ENCODE measurements at places on chromosomes 3 and 15. TPM values are rescaled to one million over a fixed set of nuclear protein-coding genes. Genes with fewer than 3 reads are reported as not detected.

- no peak for DNase-seq
- H3K36me3 ChIP-seq, result peaks cover 11% of the 10 kb centered on the region
- H3K4me1 ChIP-seq, result peaks cover 4% of the 10 kb centered on the region
- H3K27me3 ChIP-seq, result no peaks in the 10 kb centered on the region
- H3K4me3 ChIP-seq, result no peak overlapping the region
Observed at GRCh38 chr3:107752202-107752990, 229.6 kb downstream of the BBX start.

DNA sequence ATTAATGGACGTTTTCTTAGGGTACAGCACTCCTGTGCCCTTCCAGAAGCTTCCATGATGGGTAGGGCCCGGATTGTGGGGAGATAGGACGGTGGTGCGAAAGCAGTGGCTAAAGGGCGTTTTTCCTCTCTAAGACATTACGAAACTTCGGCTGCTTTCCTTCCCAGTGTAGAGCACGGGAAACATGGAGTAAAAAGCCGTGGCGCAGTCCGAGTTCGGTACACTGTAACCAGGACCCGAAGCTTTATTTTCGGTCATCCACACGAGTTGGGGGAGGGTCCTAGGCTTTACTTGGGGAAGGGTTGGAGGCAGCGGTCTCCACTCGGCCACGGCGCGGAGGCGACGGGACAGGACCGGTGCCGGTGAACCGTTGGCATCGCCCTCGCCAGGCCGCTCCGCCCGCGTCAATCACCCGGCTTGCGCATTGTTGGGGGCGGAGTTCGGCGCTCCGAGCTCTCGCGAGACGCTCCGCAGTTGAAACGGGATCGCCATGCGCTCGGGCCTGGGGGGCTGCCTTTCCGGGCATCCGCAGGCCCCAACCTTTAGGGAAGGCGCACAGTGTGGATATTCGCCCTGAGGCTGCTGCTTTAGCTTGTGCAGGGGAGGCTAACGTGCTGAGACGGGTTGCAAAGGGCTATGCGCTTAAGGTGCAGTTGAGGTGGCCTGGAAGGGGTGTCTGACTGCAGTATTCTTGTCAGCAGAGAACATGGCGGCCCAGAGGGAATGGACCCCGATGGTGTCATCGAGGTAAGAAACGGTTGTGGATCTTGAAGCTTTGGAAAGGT is 546 bp downstream of the EIF4A2 start:
- peaks cover 49% of the 10 kb centered on the region for H3K36me3 ChIP-seq
- peaks cover 5% of the 10 kb centered on the region for H3K27me3 ChIP-seq
- H3K27ac ChIP-seq, result peak overlapping the region; percentile 98
- H3K4me1 ChIP-seq, result peaks cover 26% of the 10 kb centered on the region

DNA sequence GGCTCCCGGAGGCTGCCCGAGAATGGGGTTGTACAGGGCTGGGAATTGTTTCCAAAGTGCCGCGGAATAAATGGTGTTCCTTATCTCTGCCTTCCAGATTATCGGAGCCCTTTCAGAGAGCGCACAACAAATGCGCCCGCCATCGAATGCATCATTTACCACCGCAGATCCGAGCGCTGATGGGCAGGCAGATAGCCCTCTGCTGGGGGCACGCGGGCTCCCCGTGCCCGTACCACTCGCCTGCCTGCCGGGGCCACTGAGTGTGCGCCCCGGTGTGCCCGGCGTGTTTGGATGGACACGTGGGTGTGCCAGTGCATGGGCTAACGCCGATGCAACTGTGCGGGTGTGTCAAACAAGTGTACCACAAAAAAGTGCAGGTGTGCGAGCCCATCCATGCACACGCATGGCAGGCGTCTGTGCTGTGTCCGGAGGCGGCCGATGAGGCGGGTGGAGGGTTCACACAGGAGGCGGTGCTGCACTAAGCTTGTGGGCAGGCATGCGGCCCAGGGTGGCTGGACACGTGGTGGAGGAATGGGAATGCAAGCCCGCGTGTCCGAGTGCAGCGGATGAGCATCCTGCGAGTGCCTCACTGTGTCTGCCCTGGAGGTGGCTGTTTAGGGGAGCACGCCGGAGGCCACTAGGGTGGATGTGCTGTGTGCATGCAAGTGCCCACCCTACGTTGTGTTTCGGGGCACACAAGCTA is 3.8 kb upstream of the GATA2 start:
- no peak overlapping the region for H3K27ac ChIP-seq
- peak overlapping the region; percentile 85 for H3K4me3 ChIP-seq
- peaks cover 75% of the 10 kb centered on the region for H3K27me3 ChIP-seq
- peak; percentile 71 for DNase-seq

GRCh38 chr3:48451270-48451669 is 4.7 kb downstream of the ATRIP start:
- no peak overlapping the region for H3K27ac ChIP-seq
- peaks cover 9% of the 10 kb centered on the region for H3K36me3 ChIP-seq
- H3K27me3 ChIP-seq, result no peaks in the 10 kb centered on the region
- H3K4me3 ChIP-seq, result no peak overlapping the region

GRCh38 chr3:1600700-1601418 is 497.8 kb upstream of the CNTN4 start:
- no peaks in the 10 kb centered on the region for H3K4me1 ChIP-seq
- H3K27ac ChIP-seq, result no peak overlapping the region
- no peak for DNase-seq

DNA sequence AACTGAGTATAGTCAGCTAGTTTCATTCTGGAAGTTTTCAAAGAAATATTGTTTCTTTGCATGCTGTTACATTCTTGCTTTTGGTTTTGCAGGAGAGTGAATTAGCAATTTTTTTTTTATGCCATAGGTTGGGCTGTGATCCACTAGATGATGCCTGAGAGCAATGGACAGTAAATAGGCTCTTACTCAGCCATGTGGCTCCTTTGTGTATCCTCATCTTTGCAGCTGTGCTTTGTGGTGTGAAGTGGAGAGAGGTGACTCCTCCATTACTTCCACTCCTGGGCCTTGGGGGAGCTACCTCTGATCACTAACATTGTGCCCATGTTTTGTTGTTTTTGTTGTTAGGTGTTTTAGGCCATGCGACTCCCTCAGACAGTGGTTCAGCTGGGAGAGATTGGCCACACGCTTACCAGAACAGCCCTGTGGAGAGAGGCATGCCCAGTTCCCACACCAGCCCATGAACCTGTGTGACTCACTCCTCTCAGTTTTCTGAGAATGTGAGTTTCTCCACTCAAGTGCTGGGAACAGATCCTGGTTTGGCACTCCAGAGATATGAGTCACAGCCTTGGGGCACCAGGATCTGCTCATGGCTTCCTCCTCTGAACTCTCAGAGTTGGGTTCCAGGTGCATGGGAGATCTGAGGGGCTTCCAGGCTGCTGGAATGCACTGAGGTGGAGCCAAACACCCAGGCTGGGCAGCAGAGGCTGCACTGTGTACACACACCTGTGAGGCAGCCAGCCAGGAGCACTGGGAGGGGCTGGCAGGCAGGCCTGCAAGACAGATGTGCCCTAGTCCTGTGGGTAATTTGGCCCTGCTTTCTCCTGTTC is 785.3 kb downstream of the ROBO2 start:
- no peaks in the 10 kb centered on the region for H3K4me1 ChIP-seq
- H3K27ac ChIP-seq, result no peak overlapping the region
- H3K36me3 ChIP-seq, result no peaks in the 10 kb centered on the region
- no peaks in the 10 kb centered on the region for H3K27me3 ChIP-seq
- H3K4me3 ChIP-seq, result no peak overlapping the region
- DNase-seq, result no peak

GRCh38 chr3:64184621-64185020 is 40.6 kb downstream of the PRICKLE2 start:
- H3K27me3 ChIP-seq, result no peaks in the 10 kb centered on the region
- no peak overlapping the region for H3K4me3 ChIP-seq
- no peak overlapping the region for H3K27ac ChIP-seq
- H3K36me3 ChIP-seq, result peaks cover 15% of the 10 kb centered on the region

DNA sequence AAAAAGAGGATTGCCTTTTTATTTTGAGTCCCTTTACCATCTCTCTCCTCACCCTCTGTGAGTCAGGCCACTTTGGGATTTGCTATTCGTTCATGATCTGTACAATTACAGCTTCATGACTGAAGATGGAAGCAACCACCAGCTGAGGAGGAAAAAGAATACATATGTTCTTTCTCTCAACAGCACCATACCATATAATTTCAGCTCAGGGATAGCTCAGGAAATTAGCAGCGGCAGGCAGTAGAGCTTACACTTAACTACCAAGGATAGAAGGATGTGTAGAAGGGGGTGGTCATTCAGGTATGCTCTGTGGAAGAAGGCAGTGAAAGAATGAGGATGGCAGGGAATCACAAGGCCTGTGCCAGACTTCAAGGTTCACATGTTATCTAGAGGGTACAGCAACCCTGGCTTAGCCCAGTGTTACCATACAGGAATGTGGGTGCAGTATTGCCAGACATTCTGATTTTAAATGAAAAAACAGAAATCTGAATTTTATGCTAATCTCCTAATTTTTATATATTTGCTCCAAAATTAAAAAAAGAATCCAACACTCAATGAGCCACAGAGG is 17.9 kb downstream of the PLS1 start:
- no peak for DNase-seq
- no peaks in the 10 kb centered on the region for H3K36me3 ChIP-seq
- H3K4me3 ChIP-seq, result no peak overlapping the region
- H3K27ac ChIP-seq, result no peak overlapping the region
- H3K4me1 ChIP-seq, result peaks cover 6% of the 10 kb centered on the region

- no peaks in the 10 kb centered on the region for H3K36me3 ChIP-seq
- H3K27ac ChIP-seq, result peak within 1 kb of the TSS; percentile 88
- peak within 1 kb of the TSS; percentile 97 for H3K4me3 ChIP-seq
- no peaks in the 10 kb centered on the region for H3K27me3 ChIP-seq
Observed at GRCh38 chr3:56801662-56802377, at the start of gene ARHGEF3. TSS of gene ARHGEF3 (minus strand) at chr3:56801949. CDS start at chr3:56801798, 151 bp downstream.

GRCh38 chr3:119826711-119827608 is 45.1 kb downstream of the NR1I2 start:
- no peak overlapping the region for H3K4me3 ChIP-seq
- peaks cover 17% of the 10 kb centered on the region for H3K4me1 ChIP-seq
- no peaks in the 10 kb centered on the region for H3K27me3 ChIP-seq
- no peak for DNase-seq
- peaks cover 31% of the 10 kb centered on the region for H3K36me3 ChIP-seq

DNA sequence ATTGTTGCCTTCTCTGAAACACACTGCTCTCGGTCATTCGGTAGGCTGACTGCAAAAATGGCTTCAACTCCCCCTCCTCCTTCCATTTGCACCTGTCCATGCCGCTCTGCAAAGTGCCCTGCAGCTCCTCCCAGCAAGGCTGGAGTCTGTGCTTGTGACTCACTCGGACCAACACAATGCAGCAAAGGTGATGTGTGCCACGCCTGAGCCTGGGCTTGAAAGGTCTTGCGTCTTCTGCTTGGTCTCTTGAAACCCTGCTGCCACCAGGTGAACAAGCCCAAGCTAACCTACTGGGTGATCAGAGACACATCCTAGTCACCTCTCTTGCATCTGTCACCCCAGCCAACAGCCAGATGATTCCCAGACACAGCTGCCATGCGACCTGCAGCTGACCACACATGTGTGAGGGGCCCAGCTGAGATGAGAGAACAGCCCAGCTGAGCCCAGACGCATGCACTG is 71.1 kb downstream of the MGLL start:
- no peak for DNase-seq
- peaks cover 5% of the 10 kb centered on the region for H3K27me3 ChIP-seq
- H3K4me1 ChIP-seq, result peaks cover 26% of the 10 kb centered on the region
- no peak overlapping the region for H3K4me3 ChIP-seq
- H3K36me3 ChIP-seq, result no peaks in the 10 kb centered on the region

DNA sequence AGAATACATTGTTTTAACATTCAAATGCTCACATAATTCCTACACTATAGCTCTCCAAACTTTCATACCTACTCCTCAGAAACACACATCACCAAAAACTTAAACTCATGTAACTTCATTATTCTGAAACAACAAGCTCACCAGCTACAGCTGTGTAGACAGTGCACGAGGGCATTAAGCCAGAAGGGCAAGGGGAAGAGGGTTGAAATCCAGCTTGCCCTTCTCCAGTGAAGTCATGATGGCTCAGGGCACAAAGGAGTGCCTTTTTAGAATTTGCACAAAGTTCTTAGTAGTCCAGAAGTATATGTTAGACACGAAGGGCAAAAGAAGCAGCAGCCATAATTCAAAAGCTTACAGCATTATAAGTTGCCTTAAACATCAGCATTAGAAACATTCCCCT is 8.6 kb downstream of the SLC12A6 start:
- no peaks in the 10 kb centered on the region for H3K36me3 ChIP-seq
- H3K4me3 ChIP-seq, result no peak overlapping the region
- no peak overlapping the region for H3K27ac ChIP-seq
- DNase-seq, result no peak
- H3K4me1 ChIP-seq, result no peaks in the 10 kb centered on the region

DNA sequence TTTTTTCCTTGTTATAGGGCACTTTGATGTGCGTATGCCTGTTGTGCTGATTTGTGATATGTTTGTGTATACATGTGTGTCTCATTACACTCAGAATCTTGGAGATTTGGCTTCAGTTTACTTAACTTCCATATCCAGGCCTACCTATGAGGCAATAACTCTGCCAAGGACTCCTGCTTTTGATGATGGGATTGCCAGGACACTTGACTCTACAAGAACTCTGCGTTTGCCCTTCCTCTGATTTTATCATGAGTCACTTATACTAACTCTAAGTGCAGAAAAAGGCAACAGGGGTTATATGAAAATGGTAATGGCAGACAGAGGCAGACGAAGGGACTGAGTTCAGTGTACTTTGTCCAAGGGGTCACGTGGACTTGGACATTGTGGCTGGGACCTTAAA is 33.6 kb downstream of the MCTP2 start:
- H3K27ac ChIP-seq, result no peak overlapping the region
- no peaks in the 10 kb centered on the region for H3K36me3 ChIP-seq
- H3K4me3 ChIP-seq, result no peak overlapping the region
- no peaks in the 10 kb centered on the region for H3K27me3 ChIP-seq

- peaks cover 32% of the 10 kb centered on the region for H3K36me3 ChIP-seq
- DNase-seq, result no peak
- no peaks in the 10 kb centered on the region for H3K27me3 ChIP-seq
- no peak overlapping the region for H3K27ac ChIP-seq
- peaks cover 14% of the 10 kb centered on the region for H3K4me1 ChIP-seq
Observed at GRCh38 chr15:90599644-90600043, 69.9 kb downstream of the CRTC3 start.

DNA sequence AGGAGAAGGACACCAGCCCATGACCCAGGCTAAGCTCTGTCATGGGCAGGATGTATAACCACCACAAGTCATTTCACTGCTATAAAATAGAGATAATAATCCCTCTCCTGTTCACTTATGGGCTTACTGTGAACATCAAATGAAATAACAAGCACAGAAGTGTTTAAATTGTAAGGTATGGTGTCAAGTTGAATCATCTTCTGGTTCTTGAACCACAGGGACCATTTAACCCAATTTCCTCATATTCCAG is 44.3 kb upstream of the TLE3 start:
- no peaks in the 10 kb centered on the region for H3K36me3 ChIP-seq
- H3K4me1 ChIP-seq, result peaks cover 55% of the 10 kb centered on the region

The CYP1A1 gene
- total RNA-seq, result 410 TPM

The NUP210 gene
- 21.6 TPM for total RNA-seq

The TMC3 gene
- total RNA-seq, result 0.10 TPM

The C3orf70 gene
- total RNA-seq, result 1.6 TPM

The SH3BP5 gene
- total RNA-seq, result 31.2 TPM

Data from type B pancreatic cell (in vitro differentiated cells).